AG04450 (cell line): ENCODE measurements at places on chromosomes 5 and 9.

DNA sequence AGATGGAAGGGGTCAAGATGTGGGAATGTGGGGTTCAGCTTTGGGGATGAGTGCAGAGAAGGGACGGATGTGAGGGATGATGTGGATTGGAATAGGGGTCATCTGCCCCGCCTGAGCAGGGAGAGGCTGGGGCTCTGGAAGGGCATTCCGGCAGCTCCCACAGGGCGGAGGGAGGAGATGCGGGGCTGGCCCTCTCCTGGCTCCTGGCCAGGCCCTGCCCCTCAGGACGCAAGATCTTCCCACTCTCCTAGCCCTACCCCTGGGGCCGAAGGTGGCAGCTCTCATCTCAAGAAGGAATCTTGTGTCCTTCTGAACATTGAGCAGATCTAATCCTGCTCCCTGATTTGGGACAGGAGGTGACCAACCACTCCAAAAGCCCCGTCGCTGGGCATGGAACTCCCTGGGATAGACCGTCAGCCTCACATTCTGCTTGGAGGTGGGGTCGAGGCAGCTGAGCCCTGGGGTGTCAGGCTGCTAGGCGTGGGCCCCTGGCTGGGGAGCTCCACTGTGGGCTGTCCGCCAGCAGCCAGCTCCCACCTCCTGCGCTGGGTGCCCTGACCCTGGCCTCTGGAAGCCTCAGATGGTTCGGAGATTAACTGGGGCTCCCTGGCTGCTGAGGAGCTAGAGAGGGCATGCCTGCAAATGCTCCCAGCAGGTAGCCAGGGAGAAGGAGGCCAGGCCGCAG, 125.2 kb downstream of the ZNF354C start:
- DNase-seq: no peak

GRCh38 chr5:128144491-128144890, 60.9 kb downstream of the SLC12A2 start:
- DNase-seq: peak; percentile 18

DNA sequence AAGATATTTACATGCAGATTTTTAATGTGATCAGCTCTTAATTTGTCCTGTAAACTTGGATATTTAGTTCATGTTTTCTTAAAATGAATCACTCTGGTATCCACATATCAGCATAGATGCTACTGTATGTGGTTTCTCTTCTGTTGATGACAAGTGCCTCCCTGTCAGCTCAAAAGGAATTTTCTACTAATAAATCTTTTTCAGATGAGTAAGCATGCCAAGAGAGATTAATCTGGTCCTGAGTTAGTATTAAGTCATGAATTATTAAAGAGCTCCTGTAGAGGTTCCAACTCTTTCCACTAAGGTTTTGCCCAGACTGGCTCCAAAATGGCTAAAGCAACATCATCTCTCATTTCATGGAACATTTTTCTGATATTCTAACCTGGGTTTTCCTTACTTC, 129.2 kb downstream of the GOLPH3 start:
- DNase-seq: no peak

- DNase-seq: no peak
Measured at GRCh38 chr5:13354611-13355010, 589.9 kb downstream of the DNAH5 start.

DNA sequence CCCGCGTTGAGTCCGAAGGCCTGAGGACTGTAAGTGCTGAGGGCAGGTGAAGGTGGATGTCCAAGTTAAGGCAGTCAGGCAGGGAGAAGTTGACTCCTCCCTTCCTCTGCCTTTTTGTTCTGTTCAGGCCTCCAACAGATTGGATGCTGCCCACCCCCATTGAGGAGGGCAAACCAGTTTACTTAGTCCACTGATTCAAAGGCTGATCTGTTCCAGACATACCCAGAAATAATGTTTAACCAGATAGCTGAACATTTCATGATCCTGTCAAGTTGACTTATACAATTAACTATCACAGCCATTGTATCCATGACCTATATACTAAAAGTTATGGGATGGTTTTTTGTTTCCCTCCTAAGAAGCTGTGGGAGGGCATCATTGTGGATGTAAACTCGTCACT, 8.3 kb upstream of the TEX48 start:
- no peak for DNase-seq
